ENCODE measurements at places on chromosomes 11 and 22.

DNA sequence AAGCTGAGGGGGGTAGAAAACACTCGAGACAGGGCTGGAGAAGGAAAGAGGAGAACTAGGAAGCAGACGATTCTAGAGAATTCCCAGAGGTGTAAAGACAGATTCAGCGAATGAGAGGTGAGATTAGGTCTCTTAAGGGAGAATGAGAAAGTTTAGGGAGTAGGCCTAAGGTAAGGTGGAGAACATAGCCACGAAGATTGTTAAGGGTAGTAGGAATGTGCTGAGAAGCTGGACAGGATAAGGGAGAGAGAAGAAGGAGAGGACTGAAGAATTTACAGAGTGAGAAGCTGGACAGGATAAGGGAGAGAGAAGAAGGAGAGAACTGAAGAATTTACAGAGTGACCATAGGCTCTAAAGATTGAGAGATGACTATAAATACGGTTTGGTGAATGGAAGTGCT is 908 bp downstream of the PPME1 start:
- DNase-seq = no peak

DNA sequence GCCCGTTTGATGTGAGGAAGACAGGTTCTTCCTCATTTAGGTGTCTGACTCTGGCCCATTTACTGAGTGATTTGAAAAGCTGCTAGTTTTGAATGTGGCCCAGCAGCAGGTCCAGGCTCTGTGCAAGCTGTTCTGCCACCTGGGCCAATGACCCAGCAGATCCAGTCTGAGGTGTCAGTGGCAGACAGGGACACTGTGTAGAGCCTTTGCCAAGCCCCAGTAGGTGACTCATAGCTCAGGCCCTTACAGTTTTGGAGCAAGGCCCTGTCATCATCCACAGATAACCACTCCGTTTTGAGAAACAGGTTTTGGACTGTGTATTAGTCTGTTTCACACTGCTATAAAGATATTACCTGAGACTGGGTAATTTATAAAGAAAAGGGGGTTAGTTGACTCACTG is 23.9 kb downstream of the TSPAN32 start:
- no peak for DNase-seq

GRCh38 chr11:6417907-6418556 is 862 bp downstream of the APBB1 start:
- DNase-seq = no peak

GRCh38 chr11:43835104-43835503 is 45.5 kb upstream of the ALKBH3 start:
- no peak for DNase-seq

All from DMS79 (cell line).